ENCODE measurements at places on chromosomes 3 and 15.

DNA sequence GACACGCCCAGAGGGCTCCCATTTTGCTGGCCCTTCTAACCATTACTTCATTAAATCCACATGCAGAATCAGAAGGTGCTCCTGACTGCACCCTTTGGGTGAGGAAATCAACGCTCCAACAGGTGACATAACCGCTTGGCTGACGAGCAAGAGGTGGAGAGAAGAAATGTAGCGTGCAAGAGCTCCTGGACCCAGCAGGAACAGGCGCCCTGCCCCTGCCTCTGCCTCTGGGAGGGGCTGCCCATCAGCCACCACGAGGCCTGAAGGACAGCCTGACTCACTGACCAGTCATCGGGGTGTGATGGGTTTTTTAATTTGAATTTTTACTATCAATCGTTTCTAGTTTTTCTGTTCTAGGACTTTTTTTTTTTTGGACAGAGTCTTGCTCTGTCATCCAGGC lies 218.2 kb downstream of the ADAMTS17 start:
- DNase-seq, result no peak

GRCh38 chr3:160473221-160473620 lies 23.6 kb upstream of the TRIM59 start:
- DNase-seq, result no peak

DNA sequence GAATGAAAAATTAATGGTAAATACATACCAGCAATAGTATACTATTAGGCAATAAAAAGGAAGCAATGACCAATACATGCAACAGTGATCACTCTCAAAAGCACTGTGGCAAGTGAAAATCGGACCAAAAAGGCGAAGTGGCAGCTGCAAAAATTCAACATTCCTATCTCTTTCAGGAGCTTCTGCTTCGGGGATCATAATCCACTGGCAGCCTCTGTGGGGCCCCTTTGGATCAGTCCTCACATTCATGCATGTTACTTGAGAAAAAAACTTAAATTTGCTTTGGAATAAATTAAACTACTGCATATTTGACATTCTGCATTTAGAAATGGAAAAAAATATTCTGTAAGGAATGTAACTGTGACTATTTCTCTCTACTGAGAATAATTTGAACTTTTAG lies 425.6 kb downstream of the NR2F2 start:
- no peak for DNase-seq

- DNase-seq, result no peak
Observed at GRCh38 chr3:109155828-109156227, 19.3 kb downstream of the C3orf85 start.

DNA sequence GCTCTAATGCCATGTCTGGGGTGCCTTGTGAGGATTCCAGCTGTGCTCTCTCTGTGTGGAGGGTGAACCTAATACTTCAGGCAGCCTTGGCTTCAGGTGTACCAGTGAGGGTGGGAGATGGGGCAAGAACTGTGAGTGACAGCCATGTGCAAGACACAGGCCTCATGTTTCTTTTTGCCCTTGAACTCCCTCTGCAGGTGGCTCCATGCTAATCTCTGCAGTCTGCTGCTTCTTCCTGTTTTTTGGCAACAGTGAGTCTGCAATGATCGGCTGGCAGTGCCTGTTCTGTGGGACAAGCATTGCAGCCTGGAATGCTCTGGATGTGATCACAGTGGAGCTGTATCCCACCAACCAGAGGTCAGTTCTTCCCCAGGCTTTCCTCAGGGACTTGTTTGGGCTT lies 189.3 kb downstream of the SV2B start:
- no peak for DNase-seq

DNA sequence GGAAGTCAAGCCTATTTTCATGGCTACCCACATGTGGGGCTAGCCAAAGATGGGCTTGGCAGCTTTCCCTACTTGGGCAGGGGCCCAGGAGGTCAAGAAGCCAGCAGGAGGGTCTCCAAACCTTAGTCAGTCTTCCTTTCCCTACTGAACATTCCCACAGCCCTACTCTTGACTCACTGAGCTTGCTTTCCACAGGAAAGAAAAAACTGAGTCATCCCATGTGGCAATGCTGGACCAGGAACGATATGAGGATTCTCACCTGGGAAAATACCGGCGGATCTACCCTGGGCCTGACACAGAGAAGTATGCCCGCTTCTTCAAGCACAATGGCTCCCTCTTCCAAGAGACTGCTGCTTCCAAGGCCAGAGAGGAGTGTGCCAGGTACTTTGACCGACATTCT lies 3.7 kb upstream of the NGRN start:
- no peak for DNase-seq

DNA sequence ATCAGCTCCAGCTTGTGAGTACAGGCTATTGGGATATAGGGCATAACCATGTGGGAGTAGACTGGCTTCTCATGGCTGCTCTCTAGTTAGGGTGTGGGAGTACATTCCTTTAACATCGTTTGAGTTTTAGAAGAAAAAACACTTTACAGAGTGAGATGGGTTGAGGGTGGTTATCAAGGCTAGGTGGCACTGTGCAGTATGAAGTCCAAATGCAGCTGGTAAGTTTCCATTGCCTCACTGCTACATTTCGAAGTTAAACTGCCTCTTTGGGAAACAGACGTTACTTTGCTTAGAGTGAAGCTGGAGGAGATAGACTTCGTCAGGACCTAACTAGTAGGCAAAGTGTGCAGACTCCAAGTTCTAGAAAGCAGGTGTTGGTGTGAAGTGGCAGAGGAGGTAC lies 192.4 kb downstream of the SQOR start:
- no peak for DNase-seq

- peak; percentile 25 for DNase-seq
Observed at GRCh38 chr15:67542420-67543347, at the start of gene MAP2K5. MAP2K5 (plus strand) TSS chr15:67542703; CDS start chr15:67543336, 633 bp downstream.

GRCh38 chr3:147713234-147714133 lies 304.3 kb downstream of the ZIC1 start:
- no peak for DNase-seq

DNA sequence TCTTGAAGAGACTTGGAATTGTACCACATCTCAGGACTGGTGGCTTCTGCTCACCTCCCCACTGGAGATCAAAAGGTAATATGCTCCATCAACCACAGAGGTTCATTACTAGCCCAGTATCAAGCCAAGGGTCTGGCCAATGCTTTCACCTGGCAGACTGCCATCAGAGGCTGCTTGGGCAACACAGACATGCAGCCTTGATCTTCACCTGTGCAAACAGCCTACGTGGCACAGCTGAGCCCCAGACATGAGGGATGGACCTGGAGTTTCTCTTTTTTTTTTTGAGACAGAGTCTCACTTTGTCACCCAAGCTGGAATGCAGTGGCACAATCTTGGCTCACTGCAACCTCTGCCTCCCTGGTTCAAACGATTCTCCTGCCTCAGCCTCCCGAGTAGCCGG lies 105.6 kb upstream of the HES1 start:
- no peak for DNase-seq

DNA sequence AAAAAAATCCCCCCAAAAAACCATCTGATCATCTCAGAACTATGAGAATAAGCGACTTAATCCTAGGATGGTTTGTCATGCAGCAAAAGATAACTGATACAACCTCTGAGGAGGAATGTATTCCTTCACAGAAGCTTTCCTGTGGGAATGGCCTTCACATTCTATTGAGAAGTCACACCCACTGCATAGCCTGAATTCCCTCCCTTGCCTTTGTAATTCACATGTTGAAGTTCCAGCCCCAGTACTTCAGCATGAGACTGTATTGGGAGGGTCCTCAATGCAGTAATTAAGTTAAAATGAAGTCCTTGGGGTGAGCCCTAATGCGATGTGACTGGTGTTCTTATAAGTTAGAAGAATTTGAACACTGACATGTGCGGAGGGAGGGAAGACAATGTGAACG lies 395.2 kb downstream of the TUSC7 start:
- DNase-seq, result no peak

- no peak for DNase-seq
Observed at GRCh38 chr3:194262925-194263305, 88.2 kb downstream of the CPN2 start.

- DNase-seq, result no peak
Observed at GRCh38 chr15:77135181-77135580, 64.3 kb upstream of the TSPAN3 start.

DNA sequence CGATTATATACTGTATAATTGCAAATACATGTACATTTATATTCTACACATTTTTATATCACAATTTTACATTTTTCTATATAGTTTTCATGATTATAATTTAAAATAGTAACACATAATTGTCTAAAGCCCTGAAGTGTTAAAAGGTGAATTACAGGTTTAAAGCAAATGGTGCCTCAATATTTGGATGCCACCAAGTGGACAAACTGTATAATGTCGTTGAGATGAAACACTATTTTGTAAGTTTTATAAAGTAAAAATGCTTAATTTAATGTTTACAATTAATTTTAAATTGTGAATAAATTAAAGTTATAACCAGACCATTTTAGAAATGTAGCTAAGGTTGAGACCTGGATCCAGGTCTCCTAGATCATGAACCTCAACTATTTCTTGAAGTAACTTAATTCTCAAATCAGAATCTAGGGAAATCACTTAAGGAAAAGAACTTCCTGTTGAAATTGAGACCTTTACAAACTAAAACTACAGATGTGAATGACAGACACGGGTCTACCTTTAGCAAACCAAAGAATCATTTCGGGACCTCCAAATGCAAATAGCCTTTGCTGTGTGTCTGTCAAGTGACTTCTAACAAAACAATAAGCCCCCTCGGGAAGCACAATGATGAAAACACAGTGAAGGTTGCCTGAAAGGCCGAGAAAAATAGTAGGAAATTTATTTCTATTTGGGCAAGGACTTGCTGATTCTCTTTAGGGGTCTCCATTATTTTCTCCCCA lies 37.8 kb downstream of the EHHADH start:
- no peak for DNase-seq

DNA sequence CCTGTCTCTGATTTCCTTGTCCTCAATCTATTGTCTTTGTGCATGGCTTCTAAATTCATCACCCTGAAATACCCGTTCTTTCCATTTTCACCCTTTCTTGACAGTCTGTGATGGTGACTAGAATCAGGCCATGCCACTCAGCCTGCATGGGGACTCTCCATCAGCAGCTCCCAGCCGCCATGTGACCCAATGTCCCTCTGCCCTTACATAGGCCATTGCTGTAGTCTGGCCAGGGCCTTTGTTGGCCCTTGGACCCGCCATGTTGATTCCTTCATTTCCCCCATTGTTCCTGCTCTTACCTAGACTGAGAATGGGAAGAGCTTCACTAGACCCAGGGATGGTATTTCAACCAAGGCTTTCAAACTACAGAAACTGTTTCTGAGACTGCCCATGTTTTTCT lies 45.8 kb downstream of the SPSB4 start:
- DNase-seq, result no peak

GRCh38 chr3:66469220-66469640 lies 31.6 kb downstream of the LRIG1 start:
- DNase-seq, result no peak

DNA sequence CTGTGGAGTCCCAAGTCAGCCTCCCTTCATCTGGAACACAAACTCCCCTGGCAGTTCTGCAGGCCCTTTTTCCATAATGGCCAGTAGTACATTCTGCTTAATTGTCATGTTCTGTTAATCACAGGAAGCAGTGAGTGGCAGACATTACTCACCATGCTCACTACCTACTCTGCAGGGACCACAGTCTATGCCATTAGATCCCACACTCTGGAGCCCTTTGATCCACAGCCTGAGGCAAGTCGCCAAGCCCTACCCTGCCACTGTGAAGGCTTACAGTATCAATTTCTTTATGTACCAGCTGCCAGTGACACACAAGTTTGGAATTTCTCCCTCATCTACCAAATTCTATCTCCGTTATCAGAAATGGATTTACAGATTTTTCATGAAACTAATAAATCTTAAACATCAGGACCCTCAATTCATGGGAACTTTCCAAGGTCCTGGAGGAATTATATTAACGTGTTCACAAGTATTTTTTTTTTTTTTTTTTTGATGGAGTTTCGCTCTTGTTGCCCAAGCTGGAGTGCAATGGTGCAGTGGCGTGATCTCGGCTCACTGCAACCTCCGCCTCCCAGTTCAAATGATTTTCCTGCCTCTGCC lies 20.6 kb upstream of the WWTR1 start:
- DNase-seq, result no peak

- DNase-seq, result no peak
Observed at GRCh38 chr3:144033863-144034262, 62.2 kb downstream of the DIPK2A start.

- DNase-seq, result no peak
Observed at GRCh38 chr3:196082619-196082971, 705 bp upstream of the TFRC start.

DNA sequence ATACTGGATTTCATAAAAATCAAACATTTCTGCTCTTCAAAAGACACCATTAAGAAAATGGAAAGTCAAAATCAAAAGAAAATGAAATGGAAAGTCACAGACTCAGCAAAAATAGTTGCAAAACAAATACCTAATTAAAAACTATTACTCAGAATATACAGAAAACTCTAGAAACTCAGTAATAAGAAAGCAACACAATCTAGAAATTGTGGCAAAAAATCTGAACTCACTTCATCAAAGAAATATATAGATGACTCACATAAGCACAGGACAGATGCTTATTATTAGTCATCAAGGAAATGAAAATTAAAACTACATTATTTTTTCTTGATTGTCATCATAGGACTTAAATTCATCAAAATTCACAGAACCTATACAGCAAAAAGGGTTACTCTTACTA lies 430.0 kb downstream of the SHQ1 start:
- DNase-seq, result no peak

DNA sequence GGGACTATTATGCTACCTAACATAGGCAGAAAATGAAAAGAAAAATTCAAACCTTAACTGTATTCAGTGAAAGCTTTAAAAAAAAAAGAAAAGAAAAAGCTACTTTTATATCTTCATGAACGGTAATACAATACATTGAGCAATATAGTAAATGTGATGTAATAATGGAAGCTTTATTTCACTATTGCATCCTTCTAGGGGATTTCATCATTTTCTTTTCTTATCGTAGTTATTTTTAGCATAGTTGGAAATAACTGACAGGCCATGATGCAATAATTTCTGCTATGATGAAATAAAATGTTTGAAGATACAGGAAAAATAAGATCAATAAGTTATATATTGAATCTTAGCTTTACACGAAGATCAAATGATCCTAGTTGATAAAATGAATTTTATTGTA lies 40.3 kb upstream of the ZCWPW2 start:
- no peak for DNase-seq

DNA sequence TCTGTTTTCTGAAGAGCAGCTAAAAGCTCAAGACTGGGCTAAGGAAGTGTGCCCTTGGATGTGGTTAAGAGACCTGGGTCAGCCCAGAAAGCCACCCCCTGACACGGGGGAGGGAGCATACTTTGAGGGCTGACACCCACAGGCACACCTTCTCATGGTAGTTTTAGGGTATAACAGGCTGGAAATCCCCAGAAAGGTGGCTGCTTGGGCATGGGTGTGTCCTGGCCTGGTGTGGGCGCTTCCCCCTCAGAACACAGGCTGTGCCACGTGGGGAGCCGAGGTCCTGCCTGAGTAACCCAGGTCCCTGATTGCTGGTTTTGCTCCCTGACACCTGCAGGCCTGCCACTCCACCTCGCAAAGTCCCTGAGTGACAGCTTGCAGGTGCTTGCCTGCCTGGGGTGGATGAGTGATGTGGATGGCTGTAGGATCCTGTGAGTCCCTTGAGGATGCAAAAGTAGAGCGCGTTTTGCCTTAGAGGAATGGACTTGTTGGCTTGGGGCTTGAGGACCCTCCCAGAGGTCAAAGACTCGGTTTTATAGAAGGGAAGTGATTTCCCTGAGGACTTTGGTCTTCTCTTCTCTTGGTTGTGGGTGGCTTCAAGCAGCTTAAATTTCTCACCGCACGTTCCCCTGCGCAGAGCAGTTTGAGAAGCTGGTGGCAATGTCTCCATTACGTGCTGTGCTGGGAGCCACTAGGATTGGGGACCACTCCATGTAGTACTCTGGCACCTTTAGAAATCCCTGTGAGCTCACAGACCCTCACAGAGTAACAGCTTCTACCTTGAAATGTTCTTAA lies 94.4 kb downstream of the DNASE1L3 start:
- DNase-seq, result no peak

GRCh38 chr3:75295013-75295412 lies 369.1 kb upstream of the FRG2C start:
- no peak for DNase-seq
